Gastrocnemius medialis (tissue), 4 donors: ENCODE measurements at places on chromosomes 7 and 10.

- no peak for DNase-seq
Measured at GRCh38 chr7:158107806-158108205, 479.8 kb downstream of the PTPRN2 start.

DNA sequence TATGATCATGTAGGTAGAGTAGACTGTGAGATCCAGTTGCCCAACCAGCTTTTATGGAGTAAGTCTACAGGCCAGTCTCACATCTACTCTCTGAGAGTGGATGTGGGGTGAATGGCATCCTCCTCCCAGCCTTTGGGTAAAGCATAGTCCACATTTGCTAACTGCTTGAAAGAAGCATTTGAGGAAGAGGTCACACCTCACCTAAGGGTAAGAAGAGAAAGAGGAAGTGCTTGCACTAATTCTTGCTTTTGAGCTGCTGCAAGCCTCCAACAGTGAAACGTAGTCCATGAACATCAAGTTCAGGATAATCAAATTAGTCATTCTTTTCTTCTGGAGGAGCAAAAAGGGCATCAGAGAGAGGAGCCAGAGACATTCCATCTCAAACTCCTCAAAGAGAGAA, 93.9 kb upstream of the AGR3 start:
- DNase-seq = no peak

DNA sequence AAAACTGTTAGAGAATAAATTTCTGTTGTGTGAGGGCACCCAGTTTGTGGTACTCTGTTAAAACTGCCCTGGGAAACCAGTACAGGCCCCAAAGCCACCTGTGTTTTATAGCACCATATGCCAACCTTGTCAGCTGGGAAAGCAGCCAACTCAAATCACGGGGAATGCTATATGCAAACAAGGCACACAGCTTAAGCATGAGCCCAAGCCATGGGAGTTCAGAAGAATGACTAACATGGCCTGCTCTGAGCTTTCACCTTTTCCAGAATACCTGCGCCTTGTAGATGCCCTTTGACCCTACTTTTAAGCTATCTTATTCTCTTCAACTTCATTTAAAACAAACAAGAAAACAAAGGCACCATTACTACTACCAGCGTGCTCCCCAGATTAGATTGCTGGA, 5.5 kb upstream of the SLC25A13 start:
- DNase-seq = no peak

GRCh38 chr7:48173313-48173712, 2.1 kb downstream of the ABCA13 start:
- no peak for DNase-seq

DNA sequence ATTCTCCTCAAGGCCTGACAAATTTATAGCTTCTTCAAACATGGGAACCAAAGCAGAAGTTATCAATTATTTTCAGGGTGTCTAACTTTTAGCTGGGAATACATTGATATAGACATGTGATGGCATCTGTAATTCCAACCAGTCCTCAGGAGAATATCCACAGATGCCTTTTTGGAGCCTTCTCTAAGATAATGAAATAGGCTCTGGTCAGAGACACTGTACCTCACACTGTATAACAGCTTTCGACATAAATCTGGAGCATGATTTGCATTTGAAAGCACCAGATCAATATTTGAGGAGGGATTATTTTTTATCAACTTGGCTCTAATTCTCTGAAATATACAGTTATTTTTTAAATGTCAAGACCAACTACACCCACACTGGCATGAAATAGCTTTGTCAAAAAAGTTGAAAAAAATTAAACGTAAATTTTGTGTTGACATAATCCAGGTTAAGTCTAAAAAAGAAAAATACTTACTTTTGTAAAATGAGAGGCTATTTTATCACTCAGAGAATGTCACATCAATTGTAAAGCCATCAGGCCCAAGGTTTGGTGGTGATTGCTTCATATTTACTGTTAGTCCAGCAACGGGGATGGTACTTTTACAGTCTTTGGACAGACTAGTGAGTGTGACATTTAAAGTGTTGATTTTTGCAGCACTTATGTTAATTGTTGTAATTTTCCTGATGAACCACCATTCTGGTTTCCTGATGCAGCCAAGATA, 177.0 kb upstream of the SP8 start:
- DNase-seq = no peak

DNA sequence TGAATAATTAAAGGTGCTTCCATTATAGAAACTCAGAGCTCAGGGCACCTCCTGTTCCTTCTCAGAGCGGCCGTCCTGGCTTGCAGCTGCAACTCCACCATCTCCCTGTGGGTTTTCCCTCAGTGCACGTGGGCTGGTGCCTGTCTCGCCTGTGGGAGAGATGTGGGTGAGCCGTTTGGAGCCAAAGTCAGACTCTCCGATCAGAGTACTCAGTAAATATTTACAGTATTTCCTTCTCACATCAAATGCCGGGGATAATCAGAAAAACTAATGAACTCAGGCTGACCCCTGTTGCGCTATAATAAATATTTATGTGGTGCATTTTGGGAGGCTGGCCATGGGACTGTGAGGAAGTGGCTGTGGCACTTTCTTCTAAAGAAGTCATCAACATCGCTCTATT, 155.8 kb upstream of the HABP2 start:
- no peak for DNase-seq

DNA sequence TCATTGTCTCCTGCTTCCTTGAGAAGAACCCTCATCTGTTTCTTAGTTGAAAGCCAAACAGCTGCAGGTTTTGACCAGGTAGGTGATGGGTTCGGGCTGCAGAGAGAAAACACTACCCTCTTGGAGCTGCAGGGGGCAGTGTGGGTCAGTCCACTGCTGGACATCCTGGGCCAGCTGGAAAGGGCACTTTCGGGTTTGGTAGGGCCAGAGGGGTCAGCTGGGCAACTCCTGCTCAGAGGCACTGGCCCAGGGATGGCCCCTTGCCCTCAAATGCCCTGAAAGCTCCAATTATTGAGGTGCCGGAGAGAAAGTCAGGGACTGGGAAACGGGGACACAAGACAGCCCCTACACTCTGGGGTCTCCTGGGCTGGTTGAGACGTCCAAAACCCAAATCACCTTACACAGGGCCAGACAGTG, 90.7 kb downstream of the MKI67 start:
- no peak for DNase-seq

- DNase-seq = no peak
Measured at GRCh38 chr7:9030976-9031375, 597.6 kb downstream of the NXPH1 start.

- DNase-seq = no peak
Measured at GRCh38 chr10:121048749-121049148, 197.6 kb downstream of the WDR11 start.

DNA sequence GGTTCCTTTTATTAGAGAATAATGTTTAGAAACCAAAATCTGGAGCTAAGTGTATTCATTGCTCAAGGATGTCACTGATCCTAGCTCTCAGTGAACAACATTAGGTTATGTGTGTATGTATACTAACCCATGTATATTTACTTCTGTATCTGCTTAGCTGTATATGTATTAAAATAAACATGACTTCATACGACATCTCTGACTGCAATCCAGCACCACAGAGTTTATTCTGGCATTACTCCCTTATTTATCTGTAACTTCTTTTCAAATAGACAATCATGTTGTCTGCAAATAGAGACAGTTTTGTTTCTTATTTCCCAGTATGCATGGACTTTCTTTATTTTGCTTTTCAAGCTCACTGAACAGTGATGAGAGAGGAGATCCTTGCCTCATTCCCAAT, 441.0 kb upstream of the NFE2L3 start:
- DNase-seq = no peak

GRCh38 chr10:90318659-90319058, 539.2 kb downstream of the HTR7 start:
- DNase-seq = no peak

GRCh38 chr7:118286131-118286530, 61.6 kb downstream of the ANKRD7 start:
- no peak for DNase-seq

GRCh38 chr7:67371429-67372305, 375.0 kb downstream of the TYW1 start:
- DNase-seq = peak; percentile 30

GRCh38 chr10:84493361-84493760, 165.0 kb downstream of the CCSER2 start:
- DNase-seq = no peak

DNA sequence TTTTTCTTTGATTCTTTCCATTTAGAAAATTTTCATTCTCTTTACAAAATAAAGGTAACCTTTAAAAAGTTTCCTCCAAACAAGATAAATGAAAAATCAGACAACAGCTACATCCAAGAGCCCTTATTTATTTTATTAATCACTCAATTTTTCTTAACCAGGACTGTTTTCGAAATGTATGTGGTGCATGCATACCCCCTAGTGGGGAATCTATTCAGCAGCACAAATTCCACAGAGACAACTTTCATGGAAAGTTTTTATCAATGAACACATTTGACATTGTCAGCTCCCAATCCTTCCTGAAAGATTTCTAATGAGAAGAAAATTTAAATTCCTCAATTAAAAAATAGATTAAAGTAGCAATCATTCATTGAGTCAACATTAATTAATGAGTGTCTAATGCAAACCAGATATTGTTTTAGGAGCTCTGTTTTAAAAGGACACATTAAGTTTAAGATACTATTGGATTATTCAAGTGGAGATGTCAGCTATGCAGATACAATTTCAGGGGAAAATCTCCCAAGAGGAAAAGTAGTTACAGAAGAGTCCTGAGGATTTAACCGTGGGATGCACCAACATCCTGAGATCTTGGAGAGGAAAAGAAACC, 5.2 kb upstream of the HTR7 start:
- no peak for DNase-seq

DNA sequence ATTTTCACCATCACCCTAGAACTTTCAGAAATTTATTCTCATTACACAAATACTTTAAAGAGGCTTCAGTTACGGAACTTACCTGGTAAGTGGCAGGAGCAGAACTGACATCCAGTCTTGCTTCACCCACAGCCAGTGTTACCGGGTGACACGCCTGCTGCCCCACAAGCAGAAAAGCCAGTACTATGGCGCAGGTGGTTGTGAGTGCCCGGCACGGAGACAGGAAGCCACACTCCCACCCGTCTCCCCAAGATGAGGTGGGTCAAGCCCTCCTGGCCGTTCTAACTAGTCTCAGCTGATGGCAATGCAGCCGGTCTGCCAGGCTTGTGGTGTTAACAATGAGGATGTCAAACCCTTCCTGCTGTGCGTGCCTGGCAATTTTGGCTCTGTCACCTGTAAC, 86.9 kb downstream of the PROSER2 start:
- no peak for DNase-seq
